ENCODE measurements at places on chromosomes 2 and 18.

- no peak for DNase-seq
Measured at GRCh38 chr2:214035091-214035852, 375.6 kb upstream of the VWC2L start.

GRCh38 chr18:492451-492850 lies 8.1 kb downstream of the COLEC12 start:
- DNase-seq, result no peak

GRCh38 chr18:79684283-79684631 lies 4.7 kb downstream of the CTDP1 start:
- peak; percentile 55 for DNase-seq

- DNase-seq, result no peak
Measured at GRCh38 chr2:15800495-15801329, 139.6 kb upstream of the MYCN start.

DNA sequence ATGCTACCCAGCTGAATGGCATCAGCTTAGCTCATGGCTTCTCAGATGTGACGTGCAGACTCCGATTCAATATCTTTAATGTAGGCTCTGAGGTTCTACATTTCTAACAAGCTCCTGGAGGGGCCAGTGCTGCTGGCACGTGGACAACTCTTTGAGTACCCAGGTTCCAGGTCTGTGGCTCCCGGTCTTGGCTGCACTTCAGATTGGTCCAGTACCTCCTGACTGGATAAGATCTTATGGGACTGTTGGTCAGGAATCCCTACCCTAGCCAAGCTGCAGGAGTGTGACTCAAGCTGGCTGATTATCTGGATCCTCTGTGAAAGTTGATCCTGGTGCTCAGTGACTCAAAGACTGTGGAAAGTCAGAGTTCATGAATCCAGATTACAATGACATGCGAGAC lies 222.1 kb downstream of the ANKRD30B start:
- DNase-seq, result no peak

DNA sequence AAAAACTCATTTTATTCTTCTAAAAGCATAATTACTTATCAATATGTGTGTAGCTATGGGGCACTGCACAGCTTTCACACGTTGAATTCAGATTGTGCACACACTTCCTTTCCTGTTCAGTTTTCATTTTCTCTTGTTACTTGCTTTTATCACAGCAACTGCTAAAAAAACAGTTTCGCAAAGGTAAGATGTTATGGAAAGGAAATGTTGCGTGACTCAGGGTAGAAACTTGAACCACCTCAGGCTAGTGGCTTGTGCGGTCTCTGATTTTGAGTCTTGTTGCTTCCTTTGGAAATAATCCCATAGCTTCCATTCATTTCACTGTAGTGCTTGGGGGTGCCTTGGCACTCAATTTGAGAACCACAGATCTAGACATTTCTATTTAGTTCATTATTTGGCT lies 171.9 kb downstream of the FMNL2 start:
- no peak for DNase-seq

- no peak for DNase-seq
Measured at GRCh38 chr2:135265960-135266490, 213.9 kb downstream of the RAB3GAP1 start.

GRCh38 chr2:60212181-60212945 lies 341.1 kb downstream of the BCL11A start:
- no peak for DNase-seq

GRCh38 chr2:106572541-106573450 lies 85.6 kb downstream of the CD8B2 start:
- DNase-seq, result peak; percentile 50

DNA sequence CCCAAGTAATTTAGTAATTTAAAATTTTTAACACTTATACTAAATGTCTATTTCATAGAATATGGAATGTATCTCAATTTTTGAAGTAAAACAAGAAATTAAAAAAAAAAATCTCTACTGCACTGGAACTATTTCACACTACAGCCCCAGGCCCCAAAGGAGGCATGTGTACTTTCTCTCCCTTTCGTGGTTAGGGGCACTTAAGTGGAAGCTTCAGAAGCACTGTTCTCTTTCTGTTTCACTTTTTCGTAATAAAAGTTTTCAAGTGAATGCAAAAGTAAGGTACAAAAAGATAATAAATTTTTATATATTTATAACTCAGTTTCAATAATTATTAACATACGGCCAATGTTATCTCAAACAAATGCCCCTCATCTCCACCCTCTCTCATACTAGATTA lies 123.8 kb upstream of the STON1 start:
- no peak for DNase-seq

- DNase-seq, result no peak
Measured at GRCh38 chr2:51387235-51387634, 355.3 kb upstream of the NRXN1 start.

GRCh38 chr2:51291762-51292551 lies 260.0 kb upstream of the NRXN1 start:
- DNase-seq, result no peak

DNA sequence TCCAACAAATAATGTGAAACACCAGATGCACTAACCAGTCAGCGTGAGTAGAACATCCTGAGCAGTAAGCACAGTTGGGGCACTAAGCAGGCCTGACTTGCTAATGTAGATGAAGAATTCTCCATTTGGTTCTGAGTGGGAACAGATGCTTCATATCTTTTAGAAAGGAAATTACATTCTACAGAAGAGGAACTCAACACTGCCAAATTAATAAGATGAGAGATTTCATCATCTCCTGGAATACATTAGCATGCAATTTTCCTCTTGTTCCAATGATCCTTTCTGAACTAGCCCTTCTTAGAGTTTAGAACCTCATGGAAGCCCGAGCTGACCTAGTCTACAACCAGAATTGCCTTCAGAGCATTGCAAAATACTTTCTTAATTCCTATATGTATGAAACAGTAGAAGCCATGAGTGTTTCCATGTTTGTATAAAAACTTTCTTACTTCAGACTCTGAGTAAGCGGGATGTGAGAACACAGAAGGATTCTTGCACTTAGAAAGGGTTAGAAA lies 34.8 kb downstream of the COL5A2 start:
- DNase-seq, result no peak

DNA sequence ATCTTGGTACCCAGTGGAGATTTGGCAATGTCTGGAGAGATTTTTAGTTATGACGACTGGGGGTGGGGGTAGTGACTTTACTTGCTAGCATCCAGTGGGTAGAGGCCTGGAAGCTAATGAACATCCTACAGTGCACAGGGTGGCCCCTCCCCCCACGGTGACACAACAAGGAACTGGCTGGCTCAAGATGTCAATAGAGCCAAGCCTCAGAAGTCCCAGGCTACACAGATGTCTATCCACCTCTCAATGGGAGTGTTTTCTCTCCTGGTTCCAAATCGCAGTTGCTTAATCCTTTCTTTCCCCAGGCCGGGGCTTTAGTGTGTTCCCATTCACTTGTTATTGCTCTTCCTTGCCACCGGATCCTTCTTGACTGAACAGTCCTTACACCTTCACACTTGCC lies 9.3 kb upstream of the CCBE1 start:
- no peak for DNase-seq

DNA sequence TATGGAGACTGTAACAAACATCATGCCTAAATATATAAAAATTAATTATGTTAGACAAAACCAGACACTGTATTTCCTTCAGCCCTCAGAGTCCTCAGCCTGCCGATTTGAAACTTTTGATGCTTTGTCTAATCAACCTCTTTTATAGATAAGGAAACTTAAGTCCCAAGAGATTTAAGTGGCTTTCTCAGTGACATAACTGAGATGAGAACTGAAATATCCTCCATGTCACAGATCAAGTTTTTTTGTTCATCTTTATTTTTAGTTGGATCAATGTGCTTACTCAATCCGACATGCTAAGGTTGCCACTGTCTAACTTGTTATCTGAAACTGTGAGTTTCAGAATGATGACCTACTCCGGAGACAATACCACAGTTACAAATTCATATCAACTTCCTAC lies 72.3 kb downstream of the BARD1 start:
- no peak for DNase-seq

DNA sequence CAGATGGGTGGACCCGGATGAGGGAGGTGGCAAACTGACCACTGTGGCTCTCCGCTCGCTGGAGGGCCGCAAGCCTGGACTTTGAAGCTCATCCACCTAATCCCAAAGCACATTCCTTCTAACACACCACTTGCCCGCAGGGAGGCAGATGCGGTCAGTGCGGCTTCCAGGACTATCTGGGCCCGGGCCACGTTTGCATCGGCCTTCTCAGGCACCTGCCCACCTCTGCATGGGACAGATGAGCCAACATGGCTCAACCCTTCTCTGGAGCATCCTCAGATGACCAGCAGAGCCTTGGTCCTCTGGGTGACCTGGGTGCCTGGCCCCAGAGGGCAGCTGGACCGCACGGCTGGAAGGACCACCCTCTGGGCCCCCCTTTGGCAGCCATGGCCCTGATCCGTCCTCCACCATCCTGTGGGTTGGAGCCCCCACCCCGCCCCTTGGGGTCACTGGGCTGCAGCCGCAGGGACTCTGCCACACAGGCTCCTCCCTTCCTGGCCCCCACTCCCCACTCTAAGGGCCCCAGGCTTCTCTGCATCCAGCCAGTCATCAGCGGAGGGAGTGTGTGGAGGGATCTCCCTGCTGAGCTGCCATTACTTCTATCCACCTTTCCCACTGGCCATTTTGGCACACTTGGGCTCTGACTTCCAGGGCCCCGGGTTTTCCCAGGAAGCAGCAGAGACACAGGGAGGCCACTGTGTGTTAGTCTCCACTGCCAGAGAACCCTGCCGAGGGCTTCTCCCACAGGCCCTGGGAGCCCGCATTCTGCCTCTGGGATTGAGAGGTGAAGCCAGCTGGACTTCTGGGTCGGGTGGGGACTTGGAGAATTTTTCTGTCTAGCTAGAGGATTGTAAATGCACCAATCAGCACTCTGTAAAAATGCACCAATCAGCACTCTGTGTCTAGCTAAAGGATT lies 12.3 kb downstream of the HDAC4 start:
- DNase-seq, result no peak

DNA sequence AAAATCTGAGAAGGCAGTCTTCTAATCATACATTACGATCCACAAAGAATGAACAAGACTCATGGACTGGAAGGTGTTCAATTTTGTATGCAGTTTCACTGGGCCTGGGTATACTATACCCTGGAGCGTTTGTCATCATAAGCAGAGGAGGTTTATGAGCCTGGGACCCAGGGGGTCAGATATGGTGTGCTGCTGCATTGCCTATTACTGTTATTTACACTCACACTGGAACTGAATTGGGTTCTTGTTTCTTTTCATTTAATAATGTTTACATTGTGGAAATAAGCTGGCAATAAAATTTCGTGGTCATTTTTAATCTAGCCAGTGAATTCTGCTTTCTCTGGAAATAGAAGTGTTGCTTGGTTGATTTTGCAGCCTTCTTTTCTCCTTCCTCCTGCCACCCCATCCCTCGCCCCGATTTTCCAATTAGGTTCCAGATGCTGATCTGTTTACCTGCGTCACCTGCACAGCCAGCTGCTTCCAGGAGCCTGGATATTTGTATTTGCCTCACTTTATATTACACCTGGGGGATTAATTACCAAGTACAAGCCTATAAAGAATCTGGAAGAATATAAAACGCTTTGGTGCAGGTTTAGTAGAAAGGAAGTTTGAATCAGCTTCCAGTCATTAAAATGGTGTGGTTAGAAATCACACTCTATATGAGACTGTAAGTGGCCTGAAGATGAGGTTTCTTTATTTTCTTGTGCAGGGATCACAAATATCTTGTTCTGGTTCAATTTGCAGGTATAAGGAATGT lies 234.4 kb downstream of the SOCS6 start:
- no peak for DNase-seq

- DNase-seq, result peak; percentile 78
Measured at GRCh38 chr2:69741575-69742321, at the start of gene ANXA4. TSS of gene ANXA4 (plus strand) at chr2:69742134. CDS start at chr2:69781566, 39,432 bp downstream.
